Body of pancreas (tissue), 4 donors: ENCODE measurements at places on chromosomes 6 and 20. TPM values are rescaled to one million over a fixed set of nuclear protein-coding genes. Genes with fewer than 3 reads are reported as not detected.
A peak's percentile ranks its signal among the peaks of the same experiment; 100 is the strongest.

GRCh38 chr6:134287859-134288537, 29.9 kb downstream of the SGK1 start:
- no peaks in the 10 kb centered on the region for H3K36me3 ChIP-seq
- H3K27me3 ChIP-seq: no peaks in the 10 kb centered on the region
- DNase-seq: no peak
- H3K4me1 ChIP-seq: no peaks in the 10 kb centered on the region

DNA sequence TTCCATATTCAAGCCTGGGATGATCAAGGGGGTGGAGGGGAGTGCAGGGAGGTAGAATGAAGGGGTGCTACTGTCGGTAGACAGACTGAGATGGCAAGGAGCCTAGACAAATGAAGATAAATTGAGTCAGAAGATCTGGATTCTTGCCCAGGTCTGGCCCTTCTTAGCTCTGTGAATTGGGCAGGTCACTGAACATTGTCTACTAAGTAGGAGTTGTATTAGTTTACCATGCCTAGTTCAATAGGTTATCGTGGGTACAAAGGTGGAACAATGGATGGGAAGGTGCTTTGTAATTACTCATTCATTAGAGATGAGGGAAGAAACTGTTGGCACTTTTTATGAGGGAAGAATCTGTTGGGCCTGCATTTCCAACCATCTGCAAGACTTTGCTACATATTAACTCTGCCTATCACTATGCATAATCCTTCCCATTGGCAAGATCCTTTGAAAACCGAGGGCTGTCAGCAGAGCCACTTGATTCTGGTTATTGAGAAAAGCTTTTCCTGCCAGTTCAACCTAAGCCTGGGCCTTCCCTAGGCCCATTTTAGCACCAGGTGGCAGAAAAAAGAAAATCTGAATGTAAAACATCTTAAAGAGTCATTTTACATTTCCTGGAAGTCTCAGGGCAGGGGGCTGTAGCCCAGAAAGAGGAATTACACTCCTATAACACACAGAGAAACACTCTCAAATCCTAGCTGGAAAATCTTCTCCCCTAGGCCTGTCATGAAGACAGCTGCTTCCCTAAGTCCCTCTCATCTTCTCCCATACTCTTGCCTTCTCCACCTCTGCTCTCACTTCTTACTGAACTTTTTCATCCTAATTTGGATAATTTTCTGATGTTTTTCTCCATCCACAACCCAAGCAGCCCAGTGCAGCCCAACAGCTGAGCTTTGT, 103.5 kb downstream of the CD24 start:
- H3K36me3 ChIP-seq: no peaks in the 10 kb centered on the region

- H3K27ac ChIP-seq: no peak overlapping the region
- H3K36me3 ChIP-seq: no peaks in the 10 kb centered on the region
- no peak for DNase-seq
- H3K4me3 ChIP-seq: no peak overlapping the region
- no peaks in the 10 kb centered on the region for H3K27me3 ChIP-seq
Measured at GRCh38 chr6:15044146-15044882, 201.6 kb upstream of the JARID2 start.

- no peak overlapping the region for H3K27ac ChIP-seq
- no peaks in the 10 kb centered on the region for H3K27me3 ChIP-seq
- no peak overlapping the region for H3K4me3 ChIP-seq
- H3K36me3 ChIP-seq: no peaks in the 10 kb centered on the region
- DNase-seq: no peak
- no peaks in the 10 kb centered on the region for H3K4me1 ChIP-seq
Measured at GRCh38 chr20:52943185-52943841, 28.8 kb upstream of the TSHZ2 start.

- no peak overlapping the region for H3K4me3 ChIP-seq
- DNase-seq: no peak
- H3K36me3 ChIP-seq: no peaks in the 10 kb centered on the region
- H3K27ac ChIP-seq: no peak overlapping the region
Measured at GRCh38 chr6:158686311-158686710, 36.5 kb downstream of the SYTL3 start.

Gene GABRR1
- not detected for total RNA-seq

Gene MYMX
- total RNA-seq: not detected

- no peak overlapping the region for H3K27ac ChIP-seq
- H3K27me3 ChIP-seq: no peaks in the 10 kb centered on the region
- no peak overlapping the region for H3K4me3 ChIP-seq
- DNase-seq: no peak
- H3K36me3 ChIP-seq: no peaks in the 10 kb centered on the region
Measured at GRCh38 chr6:83480470-83480869, 31.9 kb upstream of the PRSS35 start.

Gene TUBB2B
- 10.6 TPM for total RNA-seq

Gene KHDC1L
- total RNA-seq: not detected

DNA sequence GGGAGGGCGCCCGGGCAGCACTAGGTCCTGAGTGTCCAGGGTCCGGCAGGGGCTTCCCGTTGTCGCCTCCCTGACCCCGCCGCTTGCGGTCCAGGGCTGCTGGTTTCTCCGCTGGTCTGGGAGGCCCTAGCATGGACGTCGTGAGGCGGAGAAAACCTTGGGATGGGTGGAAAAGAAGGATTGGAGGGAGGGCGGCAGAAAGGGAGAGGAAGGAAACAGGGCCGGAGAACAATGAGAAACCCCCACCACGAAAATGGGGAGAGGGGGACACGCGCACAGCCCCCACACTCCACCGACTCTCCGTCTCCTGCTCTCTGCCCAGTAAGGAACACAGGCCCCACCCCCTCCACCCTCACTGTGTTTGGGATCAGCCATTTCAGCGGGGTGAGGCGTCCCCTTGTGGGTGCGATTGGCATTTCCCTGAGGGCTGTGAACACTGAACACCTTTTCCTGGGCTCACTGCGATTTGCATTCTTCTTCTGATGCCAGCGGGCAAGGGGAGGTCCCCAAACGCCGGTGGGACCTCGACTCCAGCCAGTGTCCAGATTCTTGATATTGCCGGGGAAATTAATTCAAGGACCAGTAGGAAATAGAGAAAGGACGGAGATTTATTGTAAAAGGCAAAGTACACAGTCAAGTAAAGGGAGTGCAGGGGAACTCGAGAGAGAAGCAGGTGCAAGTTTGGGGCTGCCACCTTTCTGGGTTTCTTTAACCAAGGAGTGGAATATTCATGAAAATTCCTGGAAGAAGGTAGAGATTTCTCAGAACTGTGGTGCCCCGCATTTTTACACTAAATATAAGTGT, 3.3 kb upstream of the RAET1G start:
- H3K4me1 ChIP-seq: peaks cover 27% of the 10 kb centered on the region
- no peaks in the 10 kb centered on the region for H3K36me3 ChIP-seq
- H3K27me3 ChIP-seq: no peaks in the 10 kb centered on the region
- peak overlapping the region; percentile 24 for H3K4me3 ChIP-seq
- H3K27ac ChIP-seq: no peak overlapping the region

DNA sequence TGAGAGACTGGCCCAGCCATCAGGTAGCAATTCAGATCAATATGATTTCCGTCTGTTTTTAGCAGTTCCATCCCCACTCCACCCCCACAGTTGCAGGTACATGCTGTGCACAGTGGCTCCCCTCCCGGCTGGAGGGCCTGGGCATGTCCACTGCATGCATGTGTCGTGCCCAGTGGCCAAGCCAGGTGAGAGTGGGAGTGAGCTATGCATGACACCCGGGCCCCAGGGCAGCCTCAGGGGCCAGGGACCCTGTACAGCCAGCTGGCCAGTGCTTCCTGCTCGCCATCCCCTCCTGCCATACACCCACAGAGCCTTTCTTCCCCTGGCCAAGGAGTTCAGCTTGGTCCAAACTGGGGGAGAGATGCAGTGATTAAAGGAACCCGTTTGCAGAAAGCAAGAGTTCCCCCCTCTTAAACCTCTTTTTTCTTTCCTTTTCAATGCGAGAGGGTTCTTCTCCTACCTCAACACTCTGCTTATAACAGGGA, 135.3 kb downstream of the THBS2 start:
- DNase-seq: no peak
- no peak overlapping the region for H3K27ac ChIP-seq
- no peak overlapping the region for H3K4me3 ChIP-seq
- no peaks in the 10 kb centered on the region for H3K36me3 ChIP-seq
- no peaks in the 10 kb centered on the region for H3K4me1 ChIP-seq
- H3K27me3 ChIP-seq: no peaks in the 10 kb centered on the region

GRCh38 chr6:142291512-142291911, 10.3 kb upstream of the ADGRG6 start:
- H3K27ac ChIP-seq: no peak overlapping the region
- no peaks in the 10 kb centered on the region for H3K36me3 ChIP-seq
- no peaks in the 10 kb centered on the region for H3K4me1 ChIP-seq
- no peaks in the 10 kb centered on the region for H3K27me3 ChIP-seq
- no peak for DNase-seq

Gene FAXC
- 0.33 TPM for total RNA-seq

Gene AGER
- total RNA-seq: 3.0 TPM

- peak overlapping the region; percentile 40 for H3K4me3 ChIP-seq
- H3K36me3 ChIP-seq: peaks cover 2% of the 10 kb centered on the region
- peaks cover 64% of the 10 kb centered on the region for H3K4me1 ChIP-seq
- DNase-seq: peak; percentile 83
- H3K27me3 ChIP-seq: no peaks in the 10 kb centered on the region
Measured at GRCh38 chr6:36679043-36679833, 724 bp downstream of the CDKN1A start.

- H3K27ac ChIP-seq: no peak overlapping the region
- no peaks in the 10 kb centered on the region for H3K36me3 ChIP-seq
- DNase-seq: peak; percentile 17
- H3K4me3 ChIP-seq: no peak overlapping the region
Measured at GRCh38 chr20:5642155-5642981, 107.8 kb upstream of the SHLD1 start.

DNA sequence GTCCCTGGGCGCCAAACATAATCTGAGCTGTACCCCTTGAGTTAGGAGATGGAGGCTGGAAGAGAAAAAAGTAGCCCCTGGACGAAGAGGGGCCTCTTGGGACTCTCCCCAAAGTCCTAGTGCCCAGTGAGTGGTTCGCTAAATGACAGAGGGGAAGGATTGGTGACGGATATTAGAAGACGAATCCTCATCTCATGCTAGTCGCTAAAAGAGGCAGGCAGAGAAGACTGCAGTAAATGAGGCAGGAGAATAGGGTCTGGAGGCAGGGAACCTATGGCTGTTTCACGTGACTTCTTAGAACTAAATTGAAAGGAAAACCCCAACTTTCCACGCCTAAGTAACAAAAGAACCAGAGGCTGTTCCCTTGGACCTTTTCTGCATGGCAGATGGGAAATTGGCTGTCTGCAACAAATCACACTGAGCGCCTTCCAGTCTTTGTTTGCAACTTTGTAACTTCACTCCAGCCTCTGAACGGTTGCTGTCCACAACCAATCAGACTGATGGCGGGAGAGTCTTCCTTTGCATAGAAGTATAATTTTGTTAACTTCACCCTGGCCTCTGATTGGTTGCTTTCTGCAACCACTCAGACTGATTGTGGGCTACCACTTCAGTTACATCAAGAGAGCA, 731 bp upstream of the RBL1 start:
- DNase-seq: no peak
- no peaks in the 10 kb centered on the region for H3K36me3 ChIP-seq
- H3K4me1 ChIP-seq: peaks cover 13% of the 10 kb centered on the region
- H3K4me3 ChIP-seq: no peak overlapping the region

DNA sequence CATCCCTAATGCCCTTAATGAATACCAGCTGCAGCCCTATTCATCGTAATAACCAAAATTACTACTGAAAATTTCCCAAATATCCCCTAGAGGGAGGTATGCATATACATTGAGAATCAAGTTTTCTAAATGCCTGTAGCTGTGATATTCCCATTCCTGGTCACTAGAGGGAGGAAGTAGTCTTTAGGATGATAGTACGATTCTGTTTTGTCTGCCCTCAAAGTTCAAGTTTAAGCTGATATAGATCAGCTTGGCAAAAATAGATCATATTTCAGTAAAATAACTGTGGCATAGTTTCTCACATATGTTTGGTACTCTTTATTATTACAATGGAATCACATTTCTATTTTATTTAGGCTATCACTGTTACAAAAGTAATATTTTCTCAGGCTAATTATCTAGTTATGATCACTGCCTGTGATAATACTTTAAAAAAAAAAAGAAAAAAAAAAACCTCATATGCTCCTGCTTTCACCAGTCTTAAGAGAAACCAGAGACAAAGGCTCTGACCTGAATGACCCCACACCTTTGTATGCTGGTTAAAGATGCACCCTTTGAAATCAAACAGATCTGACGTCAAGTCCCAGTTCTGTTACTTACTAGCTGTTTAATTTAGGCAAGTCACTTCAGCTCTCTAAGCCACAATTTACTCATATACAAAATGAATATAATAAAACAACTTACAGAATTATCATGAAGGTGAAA, 11.0 kb downstream of the TSPYL1 start:
- H3K27ac ChIP-seq: no peak overlapping the region
- DNase-seq: no peak
- H3K4me3 ChIP-seq: no peak overlapping the region
- H3K36me3 ChIP-seq: no peaks in the 10 kb centered on the region

Gene GSTA1
- 33.2 TPM for total RNA-seq

DNA sequence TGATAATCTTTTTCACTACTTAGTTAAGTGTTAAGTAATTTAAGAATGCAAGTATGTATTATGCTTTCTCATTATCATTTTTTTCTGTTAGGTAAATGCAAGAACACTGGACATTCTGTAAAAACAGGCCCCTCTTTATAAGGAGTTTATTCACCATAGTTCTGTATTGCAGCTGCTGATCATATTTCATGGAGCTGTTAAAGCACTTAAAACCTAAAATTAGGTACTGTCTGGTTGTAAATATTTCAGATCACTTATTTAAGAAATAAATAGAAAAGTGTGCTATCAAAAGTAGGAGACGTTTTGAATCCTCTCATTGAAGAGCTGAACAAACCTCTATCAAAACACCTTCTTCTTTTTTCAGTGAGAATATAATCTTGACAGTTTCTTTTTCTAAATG, 3.9 kb downstream of the EYA4 start:
- H3K4me3 ChIP-seq: no peak overlapping the region
- peaks cover 30% of the 10 kb centered on the region for H3K4me1 ChIP-seq
- H3K36me3 ChIP-seq: no peaks in the 10 kb centered on the region
- no peak overlapping the region for H3K27ac ChIP-seq

DNA sequence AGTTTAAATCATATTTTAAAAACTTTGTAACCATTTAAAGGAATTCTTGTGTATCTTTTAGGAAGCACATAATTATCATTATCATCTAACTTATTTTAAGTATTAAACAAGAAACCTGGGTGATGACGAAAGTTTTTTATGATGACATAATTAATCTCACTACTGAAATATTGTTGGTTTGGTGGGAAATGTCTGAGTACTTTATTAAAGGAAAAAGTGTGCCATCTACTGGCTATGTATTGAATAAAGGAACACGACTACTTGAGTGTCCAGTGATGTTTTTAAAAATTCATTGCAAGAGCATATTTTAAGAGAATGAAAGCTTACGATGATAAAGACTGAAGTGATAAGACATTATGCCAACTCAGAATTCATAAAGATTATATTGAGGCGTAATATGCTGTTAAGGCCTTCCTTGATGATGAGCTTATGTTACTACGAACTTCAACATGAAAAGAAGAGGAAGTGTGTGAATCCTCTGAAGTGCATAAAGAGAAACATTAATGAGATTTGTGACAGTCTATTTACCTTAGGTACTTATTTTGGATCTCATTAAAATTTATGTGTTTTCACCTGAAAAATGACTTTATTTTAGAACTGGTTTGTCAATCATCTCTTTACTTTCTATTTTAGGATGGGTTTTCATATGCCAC, 12.0 kb upstream of the TRMT11 start:
- no peak overlapping the region for H3K27ac ChIP-seq
- H3K27me3 ChIP-seq: no peaks in the 10 kb centered on the region
- peaks cover 4% of the 10 kb centered on the region for H3K4me1 ChIP-seq
